ENCODE measurements at places on chromosomes 2 and 18.

DNA sequence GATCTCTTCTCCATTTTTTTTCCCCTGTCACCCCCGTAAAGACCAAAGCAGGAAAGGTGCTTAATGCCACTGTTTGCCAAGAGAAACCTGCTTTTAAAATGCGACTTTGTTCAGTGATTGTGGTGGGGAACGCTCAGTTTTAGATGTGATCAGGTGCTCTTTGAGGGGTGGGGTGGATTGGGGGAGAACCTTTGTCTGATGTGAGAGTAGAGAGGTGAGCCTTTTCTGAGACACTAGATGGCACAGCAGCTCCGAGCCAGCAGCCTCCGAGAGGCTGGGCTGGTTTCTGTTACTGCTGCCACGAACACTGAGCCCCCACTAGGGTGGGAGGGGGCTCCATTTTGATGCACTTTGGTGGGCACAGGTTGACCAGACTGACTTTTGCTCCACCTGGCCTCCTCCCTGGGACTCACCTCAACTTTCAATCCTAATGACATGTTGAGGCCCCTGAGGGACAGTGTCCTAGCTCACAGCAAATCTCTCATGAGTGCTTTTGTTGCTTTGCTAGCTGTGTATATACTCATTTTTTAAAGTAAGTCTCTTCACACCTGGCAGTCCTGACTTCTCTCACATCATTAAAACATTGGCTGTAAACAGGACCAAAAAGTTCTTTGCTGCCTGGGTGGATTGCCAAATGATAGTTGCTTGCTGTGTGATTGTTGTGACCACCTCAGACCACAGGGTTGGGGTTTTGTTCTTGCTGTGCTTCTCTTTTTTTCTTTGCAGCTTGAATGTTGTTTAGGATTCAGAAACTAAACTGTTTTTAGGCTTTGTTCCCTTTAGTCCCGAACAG, 98.2 kb upstream of the MAP3K20 start:
- DNase-seq: no peak

GRCh38 chr2:180938451-180938850, 42.0 kb upstream of the UBE2E3 start:
- DNase-seq: peak; percentile 3

DNA sequence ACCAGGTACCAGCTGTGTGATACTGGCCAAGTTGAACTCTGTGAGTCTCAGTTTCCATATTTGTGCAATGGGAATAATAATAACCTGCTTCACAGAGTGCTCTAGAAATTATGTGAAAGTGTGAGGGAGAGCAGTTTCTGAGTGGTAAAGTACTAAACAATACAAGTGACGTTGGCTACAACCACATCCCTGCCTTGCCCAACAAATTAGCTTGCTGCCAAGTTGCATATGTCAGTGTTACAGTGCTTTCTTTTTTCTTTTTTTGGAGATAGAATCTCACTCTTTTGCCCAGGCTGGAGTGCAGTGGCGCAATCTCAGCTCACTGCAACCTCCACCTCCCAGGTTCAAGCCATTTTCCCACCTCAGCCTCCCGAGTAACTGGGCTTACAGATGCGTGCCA, 533.6 kb upstream of the MEX3C start:
- no peak for DNase-seq

DNA sequence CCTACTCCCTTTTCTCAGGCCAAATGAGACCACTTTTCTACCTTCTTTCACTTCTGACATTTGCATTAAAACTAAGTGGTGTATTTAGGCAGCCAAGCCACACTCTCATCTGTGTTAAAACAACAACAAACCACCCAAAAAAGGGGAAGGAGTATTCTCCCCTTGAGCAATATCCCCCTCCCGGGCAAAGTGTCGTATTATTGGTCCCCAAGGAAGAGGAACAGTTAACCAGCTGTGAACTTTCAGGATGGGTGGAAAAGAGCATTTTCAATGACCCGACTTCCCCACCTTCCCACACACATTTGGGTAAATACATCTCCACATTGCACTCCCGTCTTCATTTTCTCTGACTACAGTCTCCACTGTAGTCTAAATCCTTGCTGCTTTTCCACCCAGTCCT, 44.3 kb downstream of the FEZ2 start:
- no peak for DNase-seq

DNA sequence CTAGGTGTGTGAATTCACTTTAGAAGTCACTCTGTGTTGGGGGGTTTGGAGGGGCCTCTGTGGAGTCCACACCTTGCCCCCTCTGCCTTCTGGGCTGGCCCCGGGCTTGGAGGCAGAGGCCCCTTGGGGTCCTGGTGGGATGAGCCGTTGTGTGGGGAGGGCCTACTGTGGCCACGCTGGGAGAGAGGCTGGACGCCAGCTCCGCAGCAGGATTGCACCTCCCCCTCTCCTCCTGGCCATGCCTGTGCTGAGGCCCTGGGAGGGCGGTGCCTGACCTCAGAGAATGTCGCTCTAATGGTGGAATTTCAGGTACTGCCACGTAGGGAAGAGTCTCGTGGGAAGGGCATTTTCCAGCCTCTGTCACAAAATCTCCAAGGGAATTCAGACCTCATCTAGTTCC, 237.0 kb downstream of the ATAD2B start:
- DNase-seq: no peak

DNA sequence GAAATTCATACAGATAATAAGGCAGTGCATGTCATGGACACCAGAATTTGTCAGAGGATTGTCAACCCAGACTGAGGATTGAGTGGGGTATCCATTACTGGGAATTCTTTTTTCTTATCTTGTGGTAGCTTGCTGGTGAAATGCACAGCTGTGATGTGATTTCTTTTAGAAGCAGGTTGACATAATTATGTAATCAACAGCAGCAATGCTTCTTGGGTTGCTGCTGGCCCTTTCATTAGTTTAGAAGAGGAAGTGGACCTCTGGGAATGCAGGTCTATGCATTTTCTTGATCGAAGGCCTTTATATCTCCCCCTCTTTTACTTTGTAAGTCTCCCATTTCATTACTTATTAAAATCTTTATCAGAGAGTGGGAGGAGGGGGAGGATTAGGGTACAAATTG, 319.9 kb downstream of the AGPS start:
- DNase-seq: no peak

DNA sequence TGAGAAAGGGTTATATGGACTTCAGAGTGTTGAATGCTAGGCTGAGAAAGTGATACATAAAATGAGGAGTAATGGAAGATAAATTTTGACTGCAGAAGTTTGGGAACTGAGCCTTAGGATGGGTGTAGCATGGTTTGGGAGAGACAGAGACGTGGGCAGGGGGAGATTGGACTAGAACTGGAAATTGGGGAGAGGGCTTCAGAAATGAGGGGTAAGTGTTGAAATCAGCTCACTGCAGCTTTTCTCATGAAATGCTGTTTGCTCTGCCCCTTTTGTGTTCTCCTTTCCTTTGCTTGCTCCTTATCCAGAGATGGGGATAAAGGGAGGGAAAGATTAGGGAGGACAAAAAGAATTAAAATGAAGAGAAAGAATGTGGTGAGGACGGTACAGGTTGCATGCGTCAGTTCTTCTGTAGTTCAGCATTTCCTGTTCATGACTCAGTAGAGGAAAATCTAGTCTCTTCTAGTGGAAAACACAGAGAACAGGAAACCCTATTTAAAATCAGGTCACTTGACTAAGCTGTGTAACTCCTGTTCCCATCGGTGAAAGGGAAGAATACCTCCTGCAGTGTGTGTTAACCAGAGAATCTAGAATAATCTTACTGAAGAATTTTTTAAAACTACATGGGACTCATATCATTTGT, 105.6 kb downstream of the CRIM1 start:
- DNase-seq: peak; percentile 95

DNA sequence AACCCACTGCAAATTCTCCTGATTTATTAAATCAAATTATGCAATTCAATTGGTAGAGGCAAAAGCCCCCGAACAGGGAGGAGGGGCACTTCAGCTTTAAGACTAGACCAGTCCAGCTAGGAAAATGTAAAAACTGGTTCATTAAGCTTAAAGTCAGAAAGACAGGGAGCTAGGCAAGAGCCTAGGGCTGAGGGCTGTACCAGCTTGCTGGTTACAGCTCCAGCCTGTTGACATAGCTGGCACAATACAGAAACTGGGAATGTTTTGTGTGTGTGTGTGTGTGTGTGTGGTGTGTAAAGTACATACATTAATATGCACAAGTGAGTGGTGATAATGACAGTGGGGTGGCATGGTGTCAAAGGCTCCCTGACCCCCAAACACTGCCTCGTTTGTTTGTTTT, 307.0 kb upstream of the CELF4 start:
- DNase-seq: no peak

DNA sequence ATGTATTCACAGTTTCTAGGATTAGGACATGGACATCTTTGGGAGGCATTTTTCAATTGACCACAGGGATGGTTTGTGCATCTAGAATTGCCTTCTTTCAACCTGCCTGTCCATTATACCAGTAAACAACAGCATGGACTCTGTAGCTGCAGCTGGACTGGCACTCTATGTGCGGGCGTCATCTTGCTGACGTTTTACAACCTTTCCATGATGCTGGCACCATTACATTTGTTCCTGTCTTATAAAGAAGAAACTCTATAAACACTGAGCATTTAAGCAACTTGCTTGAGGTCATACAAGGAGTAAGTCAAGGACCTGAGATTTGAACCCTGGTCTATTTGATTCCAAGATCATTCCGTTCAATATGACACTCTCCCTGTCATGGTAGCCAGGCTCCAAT, 25.4 kb upstream of the IGFBP5 start:
- DNase-seq: no peak

DNA sequence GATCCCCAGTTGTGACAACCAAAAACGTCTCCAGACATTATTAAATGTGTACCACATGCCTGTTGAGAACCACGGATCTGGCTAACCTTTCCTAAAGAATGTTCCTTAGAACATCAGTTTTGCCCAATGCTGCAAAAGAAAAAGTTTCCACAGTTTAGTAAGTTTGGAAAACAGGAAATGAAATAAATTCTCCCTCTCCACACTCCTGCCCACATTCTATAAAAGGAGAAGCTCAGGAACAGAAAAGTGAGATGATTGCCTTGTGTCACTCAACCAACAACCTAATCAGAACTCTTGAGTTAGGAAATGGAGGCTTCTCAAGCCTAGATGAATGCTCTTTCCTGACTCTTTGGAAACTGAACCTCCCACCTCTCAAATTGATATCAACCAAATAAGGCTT, 56.1 kb upstream of the NFE2L2 start:
- no peak for DNase-seq

DNA sequence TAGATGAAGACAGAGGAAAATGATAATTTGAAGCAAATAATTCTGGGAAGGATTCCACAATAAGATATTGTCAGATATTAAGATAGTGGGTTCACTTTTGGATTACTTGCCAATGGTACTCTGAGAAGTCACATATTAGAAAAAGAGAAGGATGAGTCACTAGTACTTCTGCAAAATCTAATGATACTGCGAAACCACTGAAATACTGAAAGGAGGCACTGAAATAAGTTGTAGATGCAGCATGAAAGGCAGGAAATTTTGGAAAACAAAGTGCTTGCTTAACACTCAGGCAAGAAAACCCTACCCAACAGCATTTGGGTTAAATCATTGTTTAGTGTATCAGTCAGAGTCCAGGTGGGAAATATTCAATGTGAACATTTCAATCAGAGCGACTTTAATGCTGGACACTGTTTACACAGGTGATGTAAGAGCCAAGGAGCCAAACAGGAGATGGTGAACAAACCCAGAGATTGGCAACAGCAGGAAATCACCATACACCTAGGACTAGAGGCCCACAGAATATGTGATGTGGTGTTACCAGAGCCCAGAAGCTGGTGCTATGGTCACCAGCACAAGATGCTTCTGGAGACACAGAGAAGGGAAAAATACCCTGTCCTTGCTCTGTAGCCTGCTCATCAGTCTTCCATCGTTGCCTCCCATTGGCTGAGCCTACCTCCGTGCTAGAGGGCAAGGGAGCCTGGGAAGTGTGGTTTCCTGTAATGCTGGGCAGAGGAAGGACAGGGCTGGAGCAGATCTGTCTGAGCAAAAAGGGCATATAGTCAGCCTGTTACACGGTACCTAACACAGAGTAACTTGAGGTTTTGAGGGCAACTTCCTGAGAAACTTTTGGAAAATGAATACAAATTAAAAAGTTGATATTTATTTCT, 204.7 kb upstream of the ITGA4 start:
- DNase-seq: no peak

GRCh38 chr18:41886126-41886807, 68.8 kb upstream of the PIK3C3 start:
- DNase-seq: no peak

DNA sequence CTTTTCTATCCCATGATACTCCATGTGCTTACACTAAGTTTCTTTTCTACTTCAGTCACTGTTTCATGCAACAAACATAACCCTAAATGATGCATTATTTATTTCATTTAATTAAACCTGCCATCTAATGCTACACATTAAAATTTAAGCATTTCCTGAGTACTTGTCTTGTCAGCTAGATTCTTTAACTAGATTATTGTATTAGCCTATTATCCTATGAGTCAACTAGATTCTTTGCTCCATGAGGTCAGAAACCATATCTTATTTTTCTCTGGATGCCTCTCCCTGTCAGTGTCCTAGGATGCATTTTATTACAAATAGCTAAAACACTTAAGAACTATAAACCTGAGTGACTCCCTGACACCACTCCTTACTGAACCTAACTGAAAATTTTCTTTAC, 652.4 kb downstream of the SLC4A3 start:
- no peak for DNase-seq

DNA sequence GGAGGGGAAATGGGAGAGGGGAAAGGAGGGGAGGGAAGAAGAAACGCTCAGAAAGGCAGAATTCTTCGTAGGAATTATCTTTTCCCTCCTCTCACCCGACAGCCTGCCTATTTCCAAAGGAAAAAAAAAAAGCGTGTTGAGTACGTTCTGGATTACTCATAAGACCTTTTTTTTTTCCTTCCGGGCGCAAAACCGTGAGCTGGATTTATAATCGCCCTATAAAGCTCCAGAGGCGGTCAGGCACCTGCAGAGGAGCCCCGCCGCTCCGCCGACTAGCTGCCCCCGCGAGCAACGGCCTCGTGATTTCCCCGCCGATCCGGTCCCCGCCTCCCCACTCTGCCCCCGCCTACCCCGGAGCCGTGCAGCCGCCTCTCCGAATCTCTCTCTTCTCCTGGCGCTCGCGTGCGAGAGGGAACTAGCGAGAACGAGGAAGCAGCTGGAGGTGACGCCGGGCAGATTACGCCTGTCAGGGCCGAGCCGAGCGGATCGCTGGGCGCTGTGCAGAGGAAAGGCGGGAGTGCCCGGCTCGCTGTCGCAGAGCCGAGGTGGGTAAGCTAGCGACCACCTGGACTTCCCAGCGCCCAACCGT, at the start of gene GAD1:
GAD1 (plus strand) TSS at position 384 of the 589 bp plus-strand sequence. CDS start 1,705 bp downstream, outside the sequence.
- peak; percentile 65 for DNase-seq

Data from HT1080 (cell line).